NCI-H187 (cell line): ENCODE measurements at places on chromosomes 4 and X.

DNA sequence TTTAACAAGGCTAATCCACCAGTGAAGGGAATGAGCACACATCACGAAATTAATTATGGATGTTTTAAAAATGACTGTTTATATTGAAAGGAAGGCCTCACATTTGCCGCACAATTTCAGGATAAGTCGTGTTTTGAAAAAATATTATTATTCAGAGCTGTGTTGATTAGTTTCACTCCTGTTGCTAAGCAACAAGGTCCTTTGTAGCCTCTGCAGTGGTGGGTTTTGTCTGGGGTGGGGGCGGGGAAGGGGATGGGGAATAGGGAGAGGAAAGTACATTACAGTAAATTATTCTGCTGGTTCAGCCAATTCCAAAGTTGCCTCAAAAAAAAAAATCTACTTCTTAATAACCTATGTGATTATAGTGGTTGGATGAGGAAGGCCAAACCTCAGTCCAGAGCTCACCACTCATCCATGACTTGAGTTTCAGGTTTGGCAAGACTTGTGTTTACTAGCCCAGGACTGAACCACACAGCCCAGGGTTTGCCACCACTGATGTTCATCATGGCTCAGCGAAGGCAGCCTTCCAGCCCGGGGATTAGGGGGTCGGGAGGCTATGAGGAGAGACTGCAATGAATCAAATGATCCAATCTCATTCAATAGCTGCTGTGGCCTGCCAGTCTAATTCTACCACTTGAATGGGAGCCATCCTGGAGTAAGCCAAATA lies 162.5 kb upstream of the ATP6AP2 start:
- DNase-seq: no peak

- no peak for DNase-seq
Observed at GRCh38 chrX:150375243-150375770, 12.2 kb downstream of the MAMLD1 start.

- no peak for DNase-seq
Observed at GRCh38 chrX:70554081-70554480, 109.4 kb downstream of the DLG3 start.

DNA sequence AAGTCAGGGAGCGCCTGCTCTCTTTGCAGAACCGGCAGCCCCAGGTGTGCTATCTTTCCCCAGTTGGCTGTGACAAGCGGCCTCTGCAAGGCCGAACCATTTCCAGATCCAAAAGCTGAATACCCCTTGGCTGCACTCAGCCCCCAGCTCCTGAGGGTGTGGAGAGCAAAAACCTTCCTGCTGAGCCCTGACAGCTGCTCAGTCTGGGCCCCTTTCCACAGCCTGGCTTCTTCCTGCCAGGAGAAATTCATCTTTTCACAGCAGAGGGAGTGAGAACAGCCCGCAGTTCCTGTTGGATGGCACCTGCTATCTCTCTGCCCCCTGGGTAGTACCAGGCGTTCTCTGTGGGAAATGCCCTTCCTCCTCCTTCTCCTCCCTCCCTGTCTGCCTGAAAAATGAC lies 78.4 kb downstream of the DRD5 start:
- DNase-seq: no peak

DNA sequence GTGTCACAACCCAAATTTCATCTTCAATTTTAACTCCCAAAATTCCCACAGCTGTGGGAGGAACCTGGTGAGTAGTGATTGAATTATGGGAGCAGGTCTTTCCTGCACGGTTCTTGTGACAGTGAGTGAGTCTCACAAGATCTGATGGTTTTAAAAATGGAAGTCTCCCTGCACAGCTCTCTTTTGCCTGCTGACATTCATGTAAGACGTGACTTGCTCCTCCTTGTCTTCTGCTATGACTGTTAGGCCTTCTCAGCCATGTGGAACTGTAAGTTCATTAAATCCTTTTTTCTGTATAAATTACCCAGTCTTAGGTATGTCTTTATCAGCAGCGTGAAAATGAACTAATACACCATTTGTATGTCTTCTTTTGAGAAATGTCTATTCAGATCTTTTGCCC lies 13.0 kb upstream of the BLTP1 start:
- no peak for DNase-seq

GRCh38 chr4:152700151-152700550 lies 20.4 kb upstream of the TMEM154 start:
- no peak for DNase-seq

GRCh38 chr4:127139788-127140286 lies 492.9 kb upstream of the INTU start:
- no peak for DNase-seq

- DNase-seq: no peak
Observed at GRCh38 chrX:7787714-7788113, 55.3 kb upstream of the VCX start.

DNA sequence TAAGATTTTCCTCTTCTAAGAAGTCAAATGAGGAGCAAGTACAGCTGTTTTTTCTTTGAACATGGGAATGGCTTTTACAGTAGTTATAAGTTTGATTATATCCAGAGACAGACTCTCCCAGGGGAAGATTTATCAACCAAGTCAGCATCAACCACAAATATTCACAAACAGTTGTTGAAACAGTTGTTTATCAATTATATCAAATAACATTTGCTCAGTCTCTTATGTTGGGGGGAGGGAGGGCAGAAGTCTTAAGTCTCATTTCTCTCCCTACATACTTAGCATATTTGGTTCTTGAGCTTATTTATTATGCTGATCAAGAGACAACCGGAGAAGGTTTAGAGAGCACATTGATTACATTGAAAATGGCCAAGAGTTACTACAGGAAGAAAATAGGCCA lies 110.1 kb downstream of the FBXO8 start:
- no peak for DNase-seq

- no peak for DNase-seq
Observed at GRCh38 chr4:109690690-109691410, 12.4 kb downstream of the CASP6 start.

DNA sequence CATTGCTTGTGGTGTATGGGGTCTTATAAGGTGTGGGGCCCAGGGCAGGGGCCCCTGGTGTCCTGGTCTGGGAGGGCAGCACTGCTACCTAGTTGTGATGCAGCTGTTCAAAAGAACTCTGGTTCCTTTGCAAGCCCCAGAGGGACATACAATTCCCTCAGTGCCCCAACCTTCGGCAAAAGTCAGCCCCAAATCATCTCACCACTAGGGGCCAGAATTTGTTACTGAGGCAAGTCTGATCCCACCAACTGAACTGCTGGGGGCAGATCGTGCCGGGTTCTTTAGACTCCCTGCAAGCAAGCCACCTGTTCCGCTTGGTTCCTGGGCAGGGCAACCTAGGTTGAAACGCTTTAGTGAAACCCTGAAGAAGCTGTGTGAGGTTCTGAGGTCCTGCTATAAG lies 180.1 kb upstream of the S100G start:
- no peak for DNase-seq

GRCh38 chrX:83658731-83659130 lies 150.6 kb downstream of the POU3F4 start:
- no peak for DNase-seq
